ENCODE measurements at places on chromosomes 7 and 10.

- DNase-seq: no peak
These were observed 104.2 kb downstream of the EMX2 start for GRCh38 chr10:117646718-117647117.

GRCh38 chr7:49894543-49894942, 121.1 kb downstream of the VWC2 start:
- DNase-seq: no peak

DNA sequence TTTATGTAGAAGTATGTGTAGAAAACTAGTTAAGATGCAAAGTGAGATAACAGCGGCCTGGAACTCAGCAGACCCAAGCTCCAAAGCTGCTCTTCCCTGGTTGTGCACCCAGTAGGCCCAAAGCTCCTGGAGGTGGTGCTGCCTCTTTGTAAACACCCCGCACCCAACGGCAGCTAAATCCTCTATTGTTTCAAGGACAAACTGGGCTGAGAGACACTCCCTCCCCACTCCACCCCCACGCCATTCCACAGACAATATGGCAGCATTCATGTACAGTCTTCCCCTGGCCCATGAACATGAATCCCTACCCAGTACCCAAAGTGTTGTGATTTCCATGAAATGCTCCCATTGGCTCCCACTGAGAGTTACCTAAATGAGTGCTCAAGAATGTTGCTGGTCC, 73.5 kb downstream of the VOPP1 start:
- no peak for DNase-seq

DNA sequence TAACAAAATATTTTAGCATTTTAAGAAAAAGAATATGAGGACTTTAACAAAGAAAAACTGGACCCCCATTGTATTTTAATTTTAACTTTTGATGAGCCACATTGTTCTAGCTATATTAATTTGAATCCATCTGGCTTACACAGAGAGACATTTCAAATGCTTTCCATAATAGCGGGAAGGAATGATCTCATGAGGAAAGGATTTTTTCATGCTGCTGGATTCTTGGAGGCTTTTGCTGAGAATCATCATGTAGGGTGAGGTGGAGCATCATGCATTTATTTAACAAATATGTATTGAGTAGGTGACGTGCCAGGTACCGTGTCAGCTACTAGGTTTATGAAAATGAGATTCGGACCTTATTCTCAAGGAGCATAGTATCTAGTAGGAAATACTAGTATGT, 1006.3 kb downstream of the SORCS1 start:
- DNase-seq: no peak

DNA sequence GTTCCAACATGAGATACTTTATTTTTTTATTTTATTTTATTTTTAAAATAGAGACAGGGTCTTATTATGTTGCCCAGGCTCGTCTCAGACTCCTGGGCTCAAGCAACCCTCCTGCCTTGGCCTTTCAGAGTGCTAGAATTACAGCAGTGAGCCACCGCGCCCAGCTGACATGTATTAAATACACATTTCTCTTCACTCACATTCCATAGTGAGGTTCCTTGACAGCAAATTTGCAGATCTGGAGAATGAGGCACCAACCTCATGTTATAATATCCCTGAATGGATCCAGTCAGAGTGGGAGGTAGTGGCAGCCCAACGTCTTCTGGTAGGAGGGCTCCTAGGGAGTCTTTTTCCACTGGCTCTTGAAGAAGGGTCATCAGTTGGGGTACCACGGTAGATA, 46.1 kb downstream of the OGDH start:
- no peak for DNase-seq

DNA sequence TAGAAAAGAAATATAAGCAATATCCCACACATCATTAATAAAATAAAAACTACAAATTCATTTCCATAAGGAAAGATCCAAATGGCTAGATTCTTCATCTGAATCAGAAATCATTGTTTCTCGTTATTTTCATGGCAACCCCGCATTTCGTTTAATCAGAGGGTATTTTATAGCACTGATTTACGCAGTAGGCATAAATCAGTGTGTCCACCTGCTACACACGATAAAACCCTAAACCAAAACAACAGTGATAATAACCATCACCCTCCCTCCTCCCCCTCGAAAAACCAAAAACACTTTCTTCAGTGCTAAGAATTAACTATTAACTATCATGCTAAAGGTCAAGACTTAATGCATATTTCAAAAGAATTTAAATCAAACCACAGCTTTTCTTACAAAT, 16.5 kb downstream of the FKBP14 start:
- DNase-seq: no peak

GRCh38 chr10:78545756-78546155, 512.1 kb downstream of the RPS24 start:
- no peak for DNase-seq

- no peak for DNase-seq
These were observed 52.2 kb downstream of the KMT2C start for GRCh38 chr7:152383341-152384234.

- DNase-seq: no peak
These were observed 170.8 kb downstream of the AUTS2 start for GRCh38 chr7:69768986-69769595.

DNA sequence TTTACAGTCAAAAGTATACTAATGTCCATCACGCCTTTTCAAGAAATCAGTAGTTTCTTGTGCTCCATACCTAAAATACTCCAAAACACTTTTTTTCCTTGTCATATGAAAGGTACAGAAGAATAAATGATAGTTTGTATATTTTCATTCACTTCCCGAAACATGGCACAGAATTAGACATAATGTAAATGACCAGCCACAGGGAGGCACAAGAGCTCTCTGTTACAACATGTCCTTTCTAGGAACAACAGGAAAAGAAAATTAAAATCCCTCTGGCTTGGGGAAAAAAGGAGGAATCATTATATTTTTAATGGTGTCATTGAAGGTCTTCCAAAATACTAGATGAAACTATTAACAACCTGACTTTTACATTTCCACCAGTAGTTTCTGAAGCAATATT, 331.2 kb downstream of the ACTR3B start:
- no peak for DNase-seq

DNA sequence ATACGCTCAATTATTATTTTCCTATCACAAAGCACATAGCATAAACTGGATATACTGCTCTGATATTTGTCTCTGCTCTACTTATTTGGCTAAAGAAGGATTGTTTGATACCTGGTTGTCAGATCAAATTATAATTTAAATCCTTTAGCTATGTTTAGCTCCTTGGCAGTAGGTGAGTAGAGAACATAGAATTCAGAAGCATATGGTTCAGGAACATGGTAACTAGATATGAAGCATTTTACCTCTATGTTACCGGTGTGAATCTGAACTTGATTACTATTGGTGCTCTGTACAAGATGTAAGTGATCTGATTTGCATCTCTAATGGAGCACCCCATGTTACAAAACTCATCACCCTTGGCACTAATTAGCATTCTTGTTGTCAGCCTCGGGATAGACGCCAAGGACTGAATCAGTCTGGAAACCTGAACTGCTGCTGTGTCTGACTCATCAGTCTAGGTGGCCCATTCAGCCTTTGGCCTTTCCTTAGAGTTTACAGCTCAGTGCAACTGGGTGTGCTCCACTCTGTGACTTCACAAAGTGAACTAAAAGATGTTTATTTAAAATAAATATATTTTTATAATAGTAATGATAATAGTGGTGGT, 12.3 kb upstream of the MYPN start:
- DNase-seq: no peak

GRCh38 chr10:62166331-62167131, 102.1 kb downstream of the RTKN2 start:
- DNase-seq: no peak

GRCh38 chr10:36450380-36450779, 675.0 kb upstream of the ANKRD30A start:
- no peak for DNase-seq

DNA sequence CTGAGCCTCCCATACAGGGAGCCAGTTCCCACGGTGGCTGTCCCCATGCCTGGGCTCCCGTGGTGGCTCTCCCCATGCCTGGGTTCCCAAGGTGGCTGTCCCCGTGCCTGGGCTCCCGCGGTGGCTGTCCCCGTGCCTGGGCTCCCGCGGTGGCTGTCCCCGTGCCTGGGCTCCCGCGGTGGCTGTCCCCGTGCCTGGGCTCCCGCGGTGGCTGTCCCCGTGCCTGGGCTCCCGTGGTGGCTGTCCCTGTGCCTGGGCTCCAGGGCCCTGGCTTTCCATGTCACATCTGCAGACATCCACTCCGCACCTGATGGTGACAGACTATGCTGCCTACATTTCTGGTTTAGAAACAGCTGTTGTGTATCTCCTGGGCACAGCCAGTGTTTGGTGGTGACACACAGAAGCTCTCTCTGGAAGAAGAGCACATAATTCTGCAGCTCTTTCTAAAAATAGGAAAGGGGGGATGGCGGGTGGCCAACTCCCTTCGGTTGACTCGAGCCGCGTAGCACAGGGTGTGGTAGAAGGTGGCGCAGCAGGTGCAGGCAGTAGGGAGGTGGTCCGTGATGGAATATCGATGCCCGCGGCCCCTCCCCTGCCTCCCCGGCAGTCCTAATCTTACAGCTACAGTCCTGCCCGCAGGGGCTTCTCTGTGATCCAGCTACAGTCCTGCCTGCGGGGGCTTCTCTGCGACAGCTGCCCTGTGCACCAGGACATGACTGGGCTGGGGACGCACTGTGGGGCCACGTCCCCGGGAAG, 251.2 kb downstream of the DNAJB6 start:
- no peak for DNase-seq

DNA sequence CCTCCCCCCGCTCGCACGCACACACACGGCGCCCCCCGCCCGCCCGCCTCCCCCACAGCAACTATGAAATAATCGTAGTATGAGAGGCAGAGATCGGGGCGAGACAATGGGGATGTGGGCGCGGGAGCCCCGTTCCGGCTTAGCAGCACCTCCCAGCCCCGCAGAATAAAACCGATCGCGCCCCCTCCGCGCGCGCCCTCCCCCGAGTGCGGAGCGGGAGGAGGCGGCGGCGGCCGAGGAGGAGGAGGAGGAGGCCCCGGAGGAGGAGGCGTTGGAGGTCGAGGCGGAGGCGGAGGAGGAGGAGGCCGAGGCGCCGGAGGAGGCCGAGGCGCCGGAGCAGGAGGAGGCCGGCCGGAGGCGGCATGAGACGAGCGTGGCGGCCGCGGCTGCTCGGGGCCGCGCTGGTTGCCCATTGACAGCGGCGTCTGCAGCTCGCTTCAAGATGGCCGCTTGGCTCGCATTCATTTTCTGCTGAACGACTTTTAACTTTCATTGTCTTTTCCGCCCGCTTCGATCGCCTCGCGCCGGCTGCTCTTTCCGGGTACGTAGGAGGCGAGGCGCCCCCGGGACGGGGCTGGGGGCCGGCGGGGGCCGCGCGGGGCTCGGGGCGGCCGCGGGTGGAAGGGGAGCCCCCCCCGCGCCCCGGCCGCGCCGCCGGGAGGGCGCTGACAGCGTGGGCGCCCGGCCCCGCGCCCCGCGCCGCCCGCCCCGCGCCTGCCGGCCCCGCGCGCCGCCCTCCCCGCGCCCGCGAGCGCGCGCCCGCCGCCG, 441 bp downstream of the BMI1 start:
- DNase-seq: no peak

DNA sequence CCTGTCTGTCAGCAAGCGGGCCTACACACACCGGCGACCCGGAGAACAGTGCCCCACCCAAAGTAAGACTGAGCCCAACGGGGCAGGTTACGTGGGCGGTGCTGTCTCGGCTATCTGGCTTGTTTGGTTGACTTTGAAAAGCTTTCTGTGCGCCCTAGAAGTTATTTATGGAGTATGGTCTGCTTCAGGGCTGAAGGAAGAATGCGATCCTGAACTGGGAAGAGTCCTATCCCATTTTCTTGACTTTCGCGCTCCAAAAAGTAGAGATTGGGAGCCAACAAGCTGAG, 1.5 kb downstream of the INA start:
- DNase-seq: no peak

GRCh38 chr7:76267894-76268183, 34.6 kb upstream of the HSPB1 start:
- DNase-seq: no peak

DNA sequence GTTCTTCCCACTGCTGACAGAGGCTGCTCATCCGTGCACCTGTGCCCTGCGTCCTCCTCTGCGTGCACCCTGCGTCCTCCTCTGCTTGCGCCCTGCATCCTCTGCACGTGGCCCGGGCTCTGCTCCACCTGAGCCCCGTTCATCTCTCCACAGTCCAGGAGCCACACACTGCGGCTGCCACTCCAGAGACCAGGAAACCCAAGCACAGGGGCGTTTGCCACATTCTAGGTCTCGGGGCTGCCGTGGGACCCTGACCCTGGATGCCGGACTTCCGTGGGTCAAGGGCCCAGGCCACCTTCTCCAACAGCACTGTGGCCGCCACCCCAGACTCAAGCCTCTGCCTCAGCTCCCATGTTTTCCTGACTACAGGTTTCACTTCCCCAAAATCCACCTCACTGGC, 460.4 kb downstream of the PTPRN2 start:
- DNase-seq: no peak

- DNase-seq: no peak
These were observed 94.0 kb downstream of the SLC37A3 start for GRCh38 chr7:140304191-140304799.

GRCh38 chr10:100482181-100482833, 19.5 kb downstream of the WNT8B start:
- peak; percentile 67 for DNase-seq

- DNase-seq: no peak
These were observed 63.7 kb downstream of the PRSS58 start for GRCh38 chr7:142194201-142194600.

DNA sequence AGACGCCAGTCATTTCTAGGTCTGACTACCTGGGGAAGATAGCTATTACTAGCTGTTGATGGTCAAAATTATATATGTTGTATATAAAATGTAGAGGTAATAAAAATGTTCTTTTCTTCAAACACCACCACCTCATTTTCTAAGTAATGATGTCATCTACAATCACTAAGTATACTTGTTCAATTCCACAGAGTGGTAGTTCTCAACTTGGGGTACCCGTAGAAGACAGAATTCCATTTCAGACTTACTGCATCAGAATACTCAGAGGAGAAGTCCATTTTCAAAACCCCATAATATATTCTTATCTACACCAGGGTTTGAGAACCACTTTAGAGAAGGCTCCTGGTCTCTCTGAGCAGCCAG, 191.9 kb downstream of the PTN start:
- no peak for DNase-seq

DNA sequence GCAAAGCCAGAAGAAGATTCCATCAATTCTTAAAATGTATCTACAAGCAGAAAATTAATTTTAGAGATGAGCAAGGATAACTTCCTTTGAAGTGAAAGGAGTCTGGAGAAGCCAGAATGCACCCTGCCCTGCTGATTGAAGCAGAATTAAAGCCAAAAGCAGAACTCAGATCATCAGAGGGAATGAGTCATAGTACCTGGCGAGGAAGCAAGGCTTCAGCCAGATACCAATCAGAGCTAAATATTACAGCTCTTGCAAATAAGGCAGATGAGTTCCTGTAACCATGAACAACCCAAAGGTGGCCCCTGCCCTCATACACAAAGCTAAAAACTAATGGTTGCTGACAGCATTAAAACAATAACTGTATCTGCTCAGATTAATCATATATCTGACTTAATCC, 10.4 kb downstream of the HTR7 start:
- no peak for DNase-seq

GRCh38 chr10:22620929-22621328, 93.4 kb downstream of the PIP4K2A start:
- no peak for DNase-seq
